ENCODE measurements at places on chromosomes 2 and 18. TPM values are rescaled to one million over a fixed set of nuclear protein-coding genes. Genes with fewer than 3 reads are reported as not detected.

GRCh38 chr2:186445506-186445905 is 40.6 kb upstream of the ZC3H15 start:
- no peak for DNase-seq

DNA sequence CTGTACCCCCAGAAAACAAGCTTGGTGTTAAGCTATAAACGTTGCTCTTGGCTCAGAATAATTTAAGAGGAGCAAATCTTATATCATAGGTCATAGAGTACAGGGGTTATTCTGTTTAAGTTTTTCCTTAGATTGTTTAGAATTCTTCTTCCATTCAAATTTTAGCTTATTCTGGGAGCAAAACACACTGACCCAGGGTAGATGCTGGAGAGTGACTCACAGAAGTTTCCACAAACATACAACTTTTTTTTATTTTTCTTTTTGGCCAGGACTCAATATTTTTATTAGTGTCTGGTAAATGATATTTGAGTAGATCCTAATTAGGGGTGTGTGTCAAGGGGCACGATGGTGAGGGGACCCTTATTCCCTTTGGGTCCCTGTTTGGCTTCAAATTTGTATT is 71.5 kb upstream of the PSME4 start:
- DNase-seq = no peak

Gene BCL11A
- 0.97 TPM for total RNA-seq

GRCh38 chr2:137091704-137092103 is 326.4 kb downstream of the THSD7B start:
- no peak for DNase-seq

DNA sequence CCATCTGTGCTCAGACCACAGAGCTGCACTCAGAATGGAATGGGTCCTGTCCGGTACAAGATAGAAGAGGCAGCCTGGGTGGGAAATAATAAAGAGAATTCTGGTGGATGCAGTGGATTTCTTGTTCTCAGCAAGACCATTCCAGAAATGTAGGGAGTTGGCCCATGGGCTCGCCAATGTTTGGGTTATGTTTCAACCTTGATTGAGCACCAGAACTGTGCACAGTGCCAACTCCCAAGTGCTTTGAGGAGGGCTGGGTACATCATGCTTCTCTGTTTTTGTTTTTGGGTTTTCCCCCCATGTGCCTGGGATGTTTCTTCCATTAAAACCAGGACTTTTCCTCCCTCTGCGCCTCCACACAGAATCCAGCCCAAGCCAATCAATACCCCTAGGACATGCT is 304.1 kb downstream of the TNS1 start:
- DNase-seq = no peak
